NCI-H524 (cell line): ENCODE measurements at places on chromosomes 6 and 20.

DNA sequence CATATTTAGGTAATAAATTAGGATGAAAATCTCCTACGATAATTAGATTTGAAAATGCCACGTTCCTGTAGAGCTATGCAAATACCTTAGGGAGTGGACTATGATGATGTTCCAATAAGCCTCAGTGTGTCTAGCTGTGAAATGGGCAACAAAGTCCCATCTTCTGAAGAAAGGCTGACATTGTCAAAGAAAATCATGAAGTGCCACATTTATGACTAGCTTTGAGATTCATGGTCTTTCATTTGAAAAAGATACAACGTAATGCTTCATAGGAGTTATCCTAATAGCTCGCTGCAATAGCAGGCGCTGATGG is 23.8 kb upstream of the BCAS1 start:
- no peak for DNase-seq

DNA sequence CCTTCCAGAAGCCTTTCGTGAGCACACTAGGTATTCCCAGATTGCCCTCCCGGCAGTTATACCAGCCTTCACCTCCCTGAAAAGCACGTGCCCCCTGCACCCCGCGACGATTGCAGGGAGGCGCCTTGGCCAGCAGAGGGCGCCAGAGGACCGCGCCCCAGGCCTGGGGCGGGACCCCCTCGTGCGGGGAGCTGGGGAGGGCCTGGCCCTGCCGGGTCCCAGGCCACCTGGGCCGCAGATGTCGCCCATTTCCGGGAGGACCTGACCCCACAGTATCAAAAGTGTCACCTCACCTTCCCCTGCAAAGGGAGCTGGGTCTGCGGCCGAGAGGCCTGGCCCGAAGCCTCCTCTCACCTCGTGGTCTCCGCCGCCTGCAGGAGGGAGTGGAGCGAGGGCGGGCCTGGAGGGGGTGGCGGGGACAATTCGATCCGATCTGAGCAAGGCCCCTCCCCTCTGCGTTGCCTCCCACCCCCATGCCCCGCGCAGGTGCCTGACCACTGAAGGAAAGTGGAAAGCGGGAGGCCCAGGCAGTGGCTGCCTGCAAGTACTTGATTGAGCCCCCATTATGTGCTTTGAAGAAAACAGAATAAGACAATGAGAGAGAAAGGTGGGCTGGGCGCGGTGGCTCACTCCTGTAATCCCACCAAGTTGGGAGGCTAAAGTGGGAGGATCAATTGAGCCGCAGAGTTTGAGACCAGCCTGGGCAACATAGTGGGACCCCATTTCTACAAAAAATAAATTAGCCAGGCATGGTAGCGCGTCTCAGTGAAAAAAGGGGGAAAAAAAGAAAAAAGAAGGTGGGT is 3.5 kb upstream of the SNAI1 start:
- DNase-seq = peak; percentile 70

DNA sequence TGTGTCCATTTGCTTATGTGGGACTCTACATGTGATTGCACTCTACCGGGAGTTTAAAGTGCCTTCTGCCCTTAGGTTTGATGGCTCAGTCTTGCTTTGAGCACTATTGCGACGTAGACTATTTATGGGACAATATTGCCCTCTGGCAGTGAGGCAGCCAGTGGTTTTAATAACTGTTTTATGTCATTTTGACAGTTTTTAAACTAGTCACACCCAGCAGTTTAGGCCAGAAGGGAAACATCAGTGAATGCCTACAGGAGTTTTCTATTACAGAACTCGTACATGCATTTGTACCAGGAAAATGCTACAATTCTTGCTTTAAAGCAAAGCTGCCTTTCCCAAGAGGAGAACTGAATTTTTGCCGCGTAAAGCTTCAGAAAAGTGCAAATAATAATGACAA is 813.7 kb downstream of the KIF16B start:
- peak; percentile 5 for DNase-seq

DNA sequence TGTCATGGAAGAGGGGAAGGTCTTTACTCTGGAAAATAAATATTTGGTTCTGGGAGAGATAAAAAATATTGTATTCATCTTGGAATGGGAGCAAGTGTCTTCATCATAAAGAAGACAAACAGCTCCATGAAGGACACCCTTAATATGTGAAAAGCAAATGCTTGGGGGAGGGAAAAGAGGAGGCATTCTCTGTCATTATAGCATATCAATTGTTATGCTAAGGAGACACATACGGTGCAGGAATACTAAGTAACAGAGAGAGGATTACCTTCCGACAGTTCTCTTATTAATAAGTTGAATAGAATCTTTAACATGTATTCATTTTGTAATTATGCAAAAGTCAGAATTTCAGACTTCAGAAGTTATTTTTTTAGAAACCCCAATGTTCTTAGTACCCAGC is 634.4 kb downstream of the UTRN start:
- no peak for DNase-seq

- peak; percentile 52 for DNase-seq
Measured at GRCh38 chr20:50624351-50625016, 66.9 kb downstream of the RIPOR3 start.
